ENCODE measurements at places on chromosomes 7 and 10. TPM values are rescaled to one million over a fixed set of nuclear protein-coding genes. Genes with fewer than 3 reads are reported as not detected.

LIPJ gene
- total RNA-seq: under 0.01 TPM

LLCFC1 gene
- total RNA-seq: not detected

RTKN2 gene
- 1.00 TPM for total RNA-seq

KIF11 gene
- total RNA-seq: 3.4 TPM

OR9A2 gene
- total RNA-seq: not detected

WDR86 gene
- 3.1 TPM for total RNA-seq

MACC1 gene
- total RNA-seq: 0.92 TPM

GALNT11 gene
- total RNA-seq: 32.6 TPM

SFMBT2 gene
- 5.1 TPM for total RNA-seq

LIPA gene
- 64.1 TPM for total RNA-seq

SFRP5 gene
- total RNA-seq: not detected

SLC26A4 gene
- 0.65 TPM for total RNA-seq

CFAP46 gene
- 0.37 TPM for total RNA-seq

CLDN4 gene
- total RNA-seq: 0.14 TPM

BTBD16 gene
- not detected for total RNA-seq

AEBP1 gene
- total RNA-seq: 15.5 TPM

SEMA4G gene
- total RNA-seq: 0.92 TPM

ZNF398 gene
- 5.5 TPM for total RNA-seq

CCL24 gene
- total RNA-seq: 0.28 TPM

OR13A1 gene
- total RNA-seq: not detected

CPA5 gene
- total RNA-seq: not detected

CSTF2T gene
- 17.2 TPM for total RNA-seq

DNAJC30 gene
- total RNA-seq: 1.8 TPM

OR2A42 gene
- total RNA-seq: not detected

CYP26C1 gene
- total RNA-seq: under 0.01 TPM

ZNF138 gene
- total RNA-seq: 3.4 TPM

GIMAP8 gene
- 0.09 TPM for total RNA-seq

SPDYE5 gene
- not detected for total RNA-seq

GRID1 gene
- 0.09 TPM for total RNA-seq

CYP2C19 gene
- total RNA-seq: not detected

IFIT1 gene
- total RNA-seq: 13.7 TPM

LIPF gene
- not detected for total RNA-seq

ACHE gene
- total RNA-seq: not detected

ANXA8 gene
- 1.4 TPM for total RNA-seq

UCMA gene
- not detected for total RNA-seq

PLCE1 gene
- 0.55 TPM for total RNA-seq

ELOVL3 gene
- total RNA-seq: 0.85 TPM

UBE2H gene
- total RNA-seq: 64.7 TPM

SPDYE2B gene
- not detected for total RNA-seq

EVX1 gene
- total RNA-seq: under 0.01 TPM

CPN1 gene
- not detected for total RNA-seq

CNPY1 gene
- not detected for total RNA-seq

LGI1 gene
- total RNA-seq: 0.14 TPM

RAMP3 gene
- total RNA-seq: not detected

HSPA12A gene
- 12.1 TPM for total RNA-seq
